Trophoblast cell (in vitro differentiated cells and primary cell): ENCODE measurements at places on chromosomes 1 and 21.

- no peak for DNase-seq
These were observed 167.2 kb upstream of the POU3F1 start for GRCh38 chr1:38213646-38214434.

DNA sequence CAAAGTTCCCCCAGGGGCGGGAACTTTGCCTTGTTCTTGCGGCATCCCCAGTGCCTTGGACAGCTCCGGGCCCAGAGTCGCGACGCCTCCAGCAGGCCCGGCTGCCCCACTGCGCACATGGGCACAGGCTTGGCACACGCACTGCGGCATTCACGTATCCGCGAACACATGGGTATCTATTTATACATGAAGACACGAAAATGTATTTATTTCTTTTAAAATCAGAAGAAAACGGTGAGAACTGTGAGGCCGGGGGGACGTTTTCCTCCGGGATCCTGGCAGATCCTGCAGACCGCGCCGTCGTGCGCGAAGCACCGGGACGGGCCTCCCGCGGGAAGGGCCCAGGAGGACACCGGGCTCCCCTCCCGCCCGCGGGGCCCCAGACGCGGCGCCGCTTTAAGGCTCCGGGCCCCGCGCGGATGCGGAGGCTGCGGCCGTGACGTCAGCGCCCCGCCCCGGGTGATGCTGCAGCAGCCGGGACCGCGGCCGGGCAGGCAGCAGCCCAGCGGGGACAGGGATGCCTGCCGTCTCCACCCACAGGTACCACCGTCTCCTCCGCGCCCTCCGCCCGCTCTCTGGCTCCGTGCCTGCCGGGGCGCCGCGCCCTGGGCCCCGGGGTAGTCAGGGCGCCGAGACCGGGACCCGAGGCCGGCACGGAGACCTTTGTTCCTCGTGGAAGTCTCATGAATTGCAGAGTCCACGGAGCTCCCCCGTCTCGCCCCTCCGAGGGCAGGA lies at the start of gene SLC45A1:
Gene SLC45A1, plus strand, starts transcription at position 468 of the 735 bp plus-strand sequence. CDS start 6,216 bp downstream, outside the sequence.
- DNase-seq = peak; percentile 57

GRCh38 chr1:14390816-14391215 lies 207.7 kb upstream of the KAZN start:
- no peak for DNase-seq

GRCh38 chr1:119688810-119689209 lies 22.9 kb upstream of the PHGDH start:
- peak; percentile 77 for DNase-seq

- no peak for DNase-seq
These were observed 5.4 kb downstream of the CPLANE2 start for GRCh38 chr1:16231331-16232315.

- no peak for DNase-seq
These were observed 15.6 kb downstream of the UTP11 start for GRCh38 chr1:38028105-38028591.

- no peak for DNase-seq
These were observed 7.4 kb upstream of the PRDM16 start for GRCh38 chr1:3061566-3061965.

DNA sequence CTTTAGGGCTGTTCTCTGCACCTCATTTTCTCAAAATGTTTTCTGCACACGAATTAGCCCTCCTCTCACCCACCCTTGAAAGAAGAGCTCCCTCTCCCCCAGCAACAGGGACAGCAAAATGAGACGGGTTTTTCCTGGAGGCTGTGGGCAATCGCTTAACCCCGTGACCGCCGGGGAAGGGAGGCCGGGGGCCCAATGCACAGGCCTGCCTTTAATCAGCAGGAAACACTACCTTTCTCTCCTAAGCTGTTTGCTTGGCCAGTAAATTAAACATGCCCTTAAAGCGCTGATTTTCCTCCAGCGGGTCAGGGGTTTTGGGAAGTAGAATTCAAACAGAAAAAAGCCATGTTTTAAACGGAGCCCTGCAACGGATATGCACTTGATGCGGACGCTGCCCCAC lies 114.4 kb downstream of the PRDM16 start:
- DNase-seq = no peak

DNA sequence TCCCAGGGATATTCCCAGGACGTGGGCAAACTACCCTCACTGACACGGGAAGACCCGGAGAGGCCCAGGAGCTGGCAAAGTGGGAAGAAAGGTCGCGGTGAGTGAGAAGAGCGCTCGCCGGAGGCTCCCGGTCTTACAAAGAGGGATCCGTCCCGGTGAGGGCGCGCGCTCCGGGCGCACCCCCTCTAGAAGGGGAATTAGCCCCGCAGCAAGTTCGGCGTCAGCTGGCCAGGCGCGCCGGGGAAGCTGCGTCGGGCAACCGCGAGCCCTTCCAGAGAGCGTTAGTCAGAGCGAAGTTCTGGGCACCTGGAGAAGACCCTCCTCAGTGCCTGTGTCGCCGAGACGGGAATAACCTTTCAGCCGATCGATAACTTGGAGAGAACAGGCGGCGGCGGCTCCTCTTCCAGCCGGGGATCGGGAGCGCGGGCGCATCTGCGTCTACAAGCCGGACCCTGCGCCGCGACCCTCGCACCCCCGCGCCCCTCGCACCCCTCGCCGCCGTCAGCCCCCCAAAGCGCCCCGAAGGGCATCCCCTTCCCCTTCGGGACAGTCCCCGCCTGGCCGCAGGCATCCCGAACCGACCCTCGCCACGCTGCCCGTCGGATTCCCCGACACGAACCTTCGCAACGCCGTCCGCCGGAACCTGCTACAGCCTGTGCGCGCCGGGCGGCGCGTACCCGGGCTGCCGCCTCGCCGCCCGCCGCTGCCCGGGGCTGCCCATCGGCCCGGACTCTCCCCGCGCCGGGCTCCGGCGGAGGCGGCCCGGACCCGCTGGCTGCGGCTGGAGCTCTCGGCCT lies 485 bp downstream of the SIPA1L2 start:
- peak; percentile 4 for DNase-seq

DNA sequence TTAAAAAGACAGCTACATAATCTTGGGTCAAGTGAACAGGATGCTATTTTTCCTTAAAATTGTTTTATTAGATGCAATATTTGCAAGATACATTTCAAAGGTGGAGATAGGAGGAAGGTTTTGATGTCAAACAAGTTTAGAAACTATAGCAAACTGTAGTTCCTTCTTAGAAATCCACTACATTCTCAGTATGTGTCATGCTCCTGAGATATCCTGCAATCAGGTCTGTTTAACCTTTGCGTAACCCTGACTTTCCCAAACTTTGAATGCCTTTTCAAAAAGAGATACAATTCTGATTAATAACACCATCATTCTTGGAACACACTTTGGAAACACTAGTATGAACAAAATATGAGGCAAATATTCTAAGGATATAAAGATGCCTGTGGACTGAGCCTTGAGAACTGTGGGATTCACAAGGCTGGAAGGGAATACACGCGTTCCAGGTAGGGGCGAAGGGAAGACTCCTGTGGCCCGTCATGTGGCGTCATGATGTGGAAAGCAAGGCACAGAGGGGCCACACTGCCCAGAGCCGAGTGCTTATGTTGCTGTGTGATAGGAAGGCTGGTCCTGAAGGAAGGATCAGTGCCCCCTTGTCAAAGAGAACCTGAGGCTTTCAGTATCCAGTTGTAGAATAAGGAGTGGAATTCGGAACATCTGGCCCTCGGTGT lies 19.6 kb upstream of the TARBP1 start:
- no peak for DNase-seq

DNA sequence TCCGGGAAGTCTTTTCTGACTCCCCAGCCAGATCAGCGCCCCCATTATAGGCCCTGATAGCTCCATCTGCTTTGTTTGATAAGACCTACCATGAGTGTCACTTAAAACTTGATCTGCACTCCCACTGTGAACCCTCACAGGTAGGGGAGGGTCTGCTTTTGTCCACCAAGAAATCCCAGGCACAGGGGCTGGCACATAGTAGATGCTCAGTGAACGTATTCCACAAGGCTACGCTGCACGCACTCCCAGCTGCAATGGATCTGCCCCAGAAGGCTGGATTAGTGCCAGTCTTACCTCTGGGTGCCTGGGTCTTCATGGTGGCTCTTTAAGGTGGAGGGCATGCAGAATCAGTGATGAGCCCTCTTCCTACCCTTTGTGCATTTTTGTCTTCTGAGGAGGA lies 447.1 kb downstream of the PTPRU start:
- DNase-seq = no peak

GRCh38 chr1:38551318-38552307 lies 308.0 kb downstream of the RRAGC start:
- no peak for DNase-seq

DNA sequence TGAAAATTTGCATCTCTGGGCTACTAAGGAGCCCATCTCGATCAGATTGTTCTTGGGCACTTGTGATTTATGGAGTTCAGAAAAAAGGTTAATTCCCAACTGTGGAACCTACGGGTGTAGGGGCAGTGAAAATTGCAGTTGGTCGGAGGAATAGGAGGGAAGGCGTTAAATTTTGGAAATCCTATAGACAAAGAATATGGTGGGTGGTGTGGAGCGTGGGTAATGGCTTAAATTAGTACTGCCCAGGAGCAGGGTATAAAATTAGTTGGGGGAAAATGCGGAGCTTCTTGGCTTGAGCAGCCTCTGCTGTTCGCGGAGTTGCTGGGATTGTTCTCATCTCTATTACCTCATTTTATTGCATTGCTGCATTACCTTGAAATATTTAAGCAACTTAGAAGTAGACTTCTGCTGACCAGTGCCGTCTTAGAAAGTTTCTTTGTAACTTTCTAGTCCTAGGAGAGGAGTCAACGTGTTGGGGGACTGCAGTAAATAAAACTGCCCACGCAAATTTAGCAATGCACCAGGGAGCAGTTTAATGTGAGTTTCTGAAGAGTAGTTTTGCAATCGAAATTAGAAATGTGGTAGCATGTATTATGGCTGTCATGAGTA lies 514 bp downstream of the S1PR1 start:
- no peak for DNase-seq

GRCh38 chr1:184635347-184635979 lies 119.2 kb downstream of the EDEM3 start:
- peak; percentile 24 for DNase-seq

DNA sequence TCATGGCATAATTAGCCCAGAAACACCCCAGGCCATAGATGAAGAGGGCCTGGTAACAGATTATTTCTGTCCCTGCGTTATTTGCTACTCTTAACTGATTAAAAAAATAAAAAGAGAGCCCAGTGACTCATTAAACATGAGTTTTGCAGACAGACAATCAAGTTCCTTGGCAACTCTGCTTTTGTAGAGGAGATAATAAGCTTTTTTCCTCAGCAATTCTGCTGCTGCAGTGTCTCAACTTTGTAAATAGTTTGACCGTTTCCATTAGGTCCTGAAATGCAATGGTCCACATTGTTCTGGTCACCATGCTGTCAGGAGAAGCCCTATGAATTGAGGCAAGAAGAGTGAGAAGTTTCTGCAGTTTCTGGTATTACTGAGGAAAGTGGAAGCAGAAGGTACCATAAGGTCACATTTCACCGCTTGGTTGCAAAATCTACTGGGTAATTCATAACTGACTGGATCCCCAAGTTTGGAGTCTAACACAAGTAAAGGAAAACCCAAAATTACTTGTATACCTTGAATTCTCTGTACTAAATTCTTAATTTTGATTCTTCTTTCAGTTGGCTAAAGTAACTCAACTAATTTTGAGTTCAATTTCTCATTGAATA lies 139.5 kb downstream of the ZZZ3 start:
- no peak for DNase-seq

DNA sequence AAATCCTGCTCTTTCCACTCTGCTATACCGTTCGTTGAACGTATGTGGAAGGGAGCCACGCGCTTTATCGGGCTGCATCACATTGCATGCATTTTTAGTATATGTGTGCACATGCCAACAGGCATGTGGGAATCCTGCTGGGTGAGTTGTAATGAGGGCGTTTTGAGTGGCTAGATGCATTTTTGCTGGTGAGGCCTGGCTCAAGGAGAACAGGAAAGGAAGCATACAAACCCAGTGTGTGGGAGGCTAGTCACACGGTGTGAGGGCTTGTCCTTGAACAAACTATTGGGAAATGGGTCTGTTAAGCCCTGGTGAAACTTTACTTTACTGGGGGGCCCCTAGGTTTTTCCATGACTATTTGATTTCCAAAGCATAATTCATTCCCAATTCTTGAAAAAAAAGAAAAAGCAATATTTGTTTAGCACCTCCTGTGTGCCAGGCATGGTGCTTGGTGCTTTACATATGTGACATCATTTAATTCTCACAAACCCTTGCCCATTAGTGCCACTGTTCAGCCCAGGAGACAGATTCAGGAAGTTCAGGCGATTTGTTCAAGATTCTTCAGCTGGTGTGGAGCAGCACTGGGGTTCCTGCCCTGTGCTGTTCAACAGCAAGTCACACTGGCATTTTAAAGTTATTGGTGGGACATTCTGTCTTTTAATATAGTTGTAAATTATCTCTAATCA lies 25.6 kb upstream of the JUN start:
- peak; percentile 96 for DNase-seq

GRCh38 chr1:227368009-227368408 lies 49.7 kb upstream of the CDC42BPA start:
- no peak for DNase-seq

DNA sequence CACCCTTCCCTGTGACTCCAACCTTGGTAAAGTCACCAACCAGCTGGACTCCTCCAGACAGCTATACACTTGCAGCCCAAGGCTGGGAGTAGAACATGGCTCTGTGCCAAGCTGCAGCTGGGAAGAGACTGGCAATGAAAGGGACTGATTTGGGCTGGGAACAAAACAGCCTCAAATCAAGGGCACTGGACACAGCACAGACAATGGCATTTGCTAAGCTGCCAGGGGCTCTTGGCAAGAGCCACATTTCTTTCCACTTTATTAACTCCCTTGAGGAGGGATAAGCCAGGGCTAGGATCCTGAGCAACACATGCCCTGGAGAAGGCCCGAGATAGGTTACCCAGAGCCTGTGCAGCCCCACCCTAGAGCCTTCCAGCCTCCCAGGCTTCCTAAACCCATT lies 12.0 kb downstream of the SYT11 start:
- no peak for DNase-seq

DNA sequence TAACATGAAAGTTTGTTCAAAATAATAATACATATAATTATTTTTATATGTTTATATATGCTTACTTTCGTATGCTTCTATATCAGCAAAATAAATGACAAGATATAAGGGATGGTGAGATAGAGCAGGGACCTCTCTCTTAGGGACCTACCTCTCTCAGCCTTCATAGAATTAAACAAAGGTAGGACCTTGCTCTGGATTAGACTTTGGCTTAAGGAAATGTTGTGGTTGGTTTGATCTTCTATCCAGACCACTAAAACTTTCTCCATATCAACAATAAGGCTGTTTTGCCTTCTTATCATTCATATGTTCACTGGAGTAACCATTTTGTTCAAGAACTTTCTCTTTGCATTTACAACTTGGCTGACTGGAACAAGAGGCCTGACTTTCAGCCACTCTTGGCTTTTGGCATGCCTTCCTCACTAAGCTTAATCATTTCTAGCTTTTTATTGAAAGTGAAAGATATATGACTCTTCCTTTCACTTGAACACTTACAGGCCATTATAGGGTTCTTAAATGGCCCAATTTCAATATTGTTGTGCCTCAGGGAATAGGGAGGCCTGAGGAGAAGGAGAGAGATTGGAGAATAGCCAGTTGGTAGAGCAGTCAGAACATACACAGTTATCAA lies 14.4 kb downstream of the FRRS1 start:
- no peak for DNase-seq

GRCh38 chr1:61640531-61641530 lies 84.1 kb downstream of the TM2D1 start:
- DNase-seq = no peak
